T follicular helper cell (primary cell): ENCODE measurements at places on chromosomes 12 and 14.
A peak's percentile ranks its signal among the peaks of the same experiment; 100 is the strongest.

DNA sequence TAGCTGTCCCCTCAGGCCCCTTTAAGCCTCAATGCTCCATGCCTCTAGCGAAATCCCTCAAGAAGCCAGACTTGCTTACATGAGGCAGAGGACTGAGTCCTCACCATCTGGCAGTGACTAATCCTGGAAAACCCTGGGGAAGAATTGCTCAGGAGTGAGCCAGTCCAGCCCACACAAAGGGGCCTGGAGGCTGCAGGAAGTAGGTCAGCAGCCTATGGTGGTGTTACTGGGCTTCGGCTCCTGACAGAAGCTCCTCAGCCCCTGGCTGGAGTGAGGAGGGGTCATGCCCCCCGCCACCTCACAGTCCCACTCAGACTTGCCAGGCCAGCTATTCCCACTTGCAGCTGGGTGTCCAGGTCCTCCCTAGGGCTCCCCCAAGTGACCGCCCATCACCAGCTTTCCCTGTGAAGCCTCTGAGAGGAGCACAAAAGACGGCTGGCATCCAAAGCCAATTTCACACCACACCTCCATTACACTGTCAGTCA lies 250.5 kb downstream of the DPF3 start:
- no peak for DNase-seq

- peak; percentile 92 for DNase-seq
Observed at GRCh38 chr14:103847451-103848174, at the start of gene PPP1R13B. TSS of gene PPP1R13B (minus strand) at chr14:103847575. CDS start at chr14:103847307, 268 bp downstream.

GRCh38 chr14:34770901-34771300 lies 56.5 kb upstream of the CFL2 start:
- no peak for DNase-seq

DNA sequence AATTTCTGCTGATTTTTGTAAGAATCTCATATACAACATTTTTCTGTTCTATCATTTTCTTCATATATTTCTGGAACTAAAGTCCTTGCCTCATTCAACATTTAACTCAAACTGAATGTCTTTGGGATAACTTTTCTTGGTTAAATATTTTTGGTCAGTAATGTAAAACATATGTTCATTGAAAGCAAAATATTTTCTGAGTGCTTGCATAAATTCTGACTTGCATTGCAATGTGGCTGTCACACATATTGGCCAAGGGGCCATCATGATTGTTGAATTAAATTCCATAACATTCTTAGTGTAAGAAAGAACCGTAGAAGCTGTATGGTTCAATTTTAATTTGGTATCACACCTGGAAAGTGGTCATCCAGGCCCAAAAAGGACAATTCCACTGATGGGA lies 369.4 kb downstream of the GALC start:
- DNase-seq: no peak

DNA sequence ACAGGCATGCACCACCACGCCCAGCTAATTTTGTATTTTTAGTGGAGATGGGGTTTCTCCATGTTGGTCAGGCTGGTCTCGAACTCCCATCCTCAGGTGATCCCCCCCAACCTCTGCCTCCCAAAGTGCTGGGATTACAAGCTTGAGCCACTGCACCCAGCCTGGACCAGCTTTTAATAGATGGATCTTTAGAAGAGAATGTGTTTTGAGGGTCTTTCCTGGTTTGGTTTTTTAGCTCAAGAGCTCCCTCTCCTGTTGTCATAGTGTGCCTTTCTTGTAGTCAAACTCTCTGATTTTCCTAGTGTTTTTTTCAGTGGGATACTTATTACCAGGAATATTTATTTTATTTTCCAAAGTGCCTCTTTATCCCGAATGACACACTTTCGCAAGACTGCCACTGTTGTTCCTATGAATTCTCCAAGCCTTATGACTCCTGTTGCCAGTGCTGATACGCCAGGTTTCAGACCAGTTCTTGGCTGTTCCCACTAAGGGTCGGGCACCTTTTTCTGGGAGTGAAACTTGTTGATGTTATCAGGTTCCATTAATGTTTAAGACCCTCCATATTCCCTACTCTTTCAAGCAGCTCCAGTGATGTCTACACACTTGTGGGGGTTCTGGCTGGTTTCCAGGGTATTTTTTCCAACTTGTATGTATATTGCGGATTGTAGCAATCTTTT lies 31.5 kb upstream of the LIMA1 start:
- no peak for DNase-seq

DNA sequence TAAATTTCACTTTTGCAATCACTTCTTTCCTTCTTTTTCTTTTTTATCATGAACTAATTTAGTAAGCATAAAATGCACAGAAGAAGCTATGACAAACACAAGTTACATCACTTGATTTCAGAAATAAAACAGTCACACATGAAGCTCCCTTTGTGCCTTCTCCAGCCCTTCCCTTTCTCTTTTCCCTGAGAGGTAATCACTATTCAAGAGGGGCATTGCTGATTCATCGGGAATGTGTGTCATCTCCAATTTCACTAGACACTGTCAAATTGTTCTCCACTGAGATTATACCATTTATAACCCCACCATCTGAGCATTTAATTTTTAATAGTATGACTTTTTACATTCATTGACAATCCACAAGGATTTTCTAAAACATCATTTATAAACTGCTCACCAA lies 91.6 kb upstream of the PTPRQ start:
- no peak for DNase-seq

DNA sequence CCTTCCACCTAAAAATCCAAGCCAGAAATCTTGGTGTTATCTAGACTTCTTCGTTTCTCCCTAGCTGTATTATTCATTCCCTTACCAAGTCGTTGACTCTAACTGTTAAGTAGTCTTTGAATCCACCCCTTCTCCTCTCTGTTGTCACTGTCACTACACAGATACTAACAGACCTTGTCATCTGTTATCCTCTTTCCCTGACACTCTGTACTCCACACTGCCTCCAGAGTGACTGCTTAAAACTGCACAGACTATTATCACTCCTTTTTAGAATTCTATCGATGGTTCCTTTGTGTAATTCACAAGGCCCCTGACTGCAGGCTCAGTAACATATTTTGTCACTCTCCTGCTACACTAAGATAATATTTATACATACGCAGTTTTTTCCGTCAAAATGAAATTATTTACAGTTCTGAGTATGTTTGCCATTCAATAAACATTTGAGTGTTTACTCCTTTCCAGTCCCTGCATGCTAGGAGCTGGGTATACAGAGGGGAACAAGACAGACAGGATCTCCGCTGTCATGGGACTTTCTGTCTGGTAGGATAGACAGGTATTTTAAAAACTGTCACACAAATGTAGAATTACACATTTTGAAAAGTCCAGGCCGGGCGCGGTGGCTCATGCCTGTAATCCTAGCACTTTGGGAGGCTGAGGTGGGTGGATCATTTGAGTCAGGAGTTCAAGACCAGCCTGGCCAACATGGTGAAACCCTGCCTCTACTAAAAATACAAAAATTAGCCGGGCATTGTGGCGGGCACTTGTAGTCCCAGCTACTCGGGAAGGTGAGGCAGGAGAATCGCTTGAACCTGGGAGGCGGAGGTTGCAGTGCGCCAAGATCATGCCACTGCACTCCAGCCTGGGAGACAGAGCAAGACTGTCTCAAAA lies 3.8 kb downstream of the MARS1 start:
- DNase-seq: no peak
